ENCODE measurements at places on chromosomes 4 and X. TPM values are rescaled to one million over a fixed set of nuclear protein-coding genes. Genes with fewer than 3 reads are reported as not detected.

DNA sequence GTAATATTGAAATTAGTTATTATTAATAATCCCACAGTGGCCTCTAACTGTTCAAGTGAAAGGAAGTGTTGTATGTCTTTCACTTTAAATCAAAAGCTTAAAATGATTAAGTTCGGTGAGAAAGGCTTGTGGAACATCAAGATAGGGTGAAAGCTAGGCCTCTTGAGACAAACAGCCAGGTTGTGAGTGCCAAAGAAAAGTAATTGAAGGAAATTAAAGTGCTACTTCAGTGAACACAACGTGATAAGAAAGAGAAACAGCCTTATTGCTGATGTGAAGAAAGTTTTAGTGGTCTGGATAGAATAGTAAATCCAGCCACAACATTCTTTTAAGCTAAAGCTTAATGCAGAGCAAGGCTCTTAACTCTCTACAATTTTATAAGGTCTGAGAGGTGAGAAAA, 42.6 kb upstream of the IL13RA2 start:
- no peak for DNase-seq

GRCh38 chr4:2948895-2949781, 14.1 kb downstream of the NOP14 start:
- DNase-seq: no peak

- no peak for DNase-seq
Measured at GRCh38 chr4:98345838-98346237, 84.7 kb downstream of the RAP1GDS1 start.

GRCh38 chr4:94523033-94523580, 71.4 kb downstream of the PDLIM5 start:
- DNase-seq: no peak

DNA sequence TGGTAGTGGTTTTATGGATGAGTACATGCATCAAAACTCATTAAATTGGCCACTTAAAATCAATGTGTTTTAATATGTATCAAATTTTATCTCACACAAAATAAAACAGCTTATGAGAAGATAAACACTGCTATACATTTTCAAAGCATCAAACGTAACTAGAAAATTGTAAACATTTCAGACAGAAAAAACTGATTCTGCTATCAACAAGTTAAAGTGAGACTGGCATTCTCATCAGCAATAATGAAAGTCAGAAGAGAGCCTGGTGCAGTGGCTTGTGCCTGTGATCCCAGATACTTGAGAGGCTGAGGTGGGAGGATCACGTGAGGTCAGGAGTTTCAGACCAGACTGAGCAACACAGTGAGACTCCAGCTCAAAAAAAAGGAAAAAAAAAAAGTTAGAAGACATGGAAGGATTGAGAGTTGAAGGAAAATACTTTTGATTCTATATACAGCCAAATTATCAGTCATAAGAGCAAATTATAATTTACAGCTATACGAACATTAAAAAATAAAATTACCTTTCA, 2.9 kb downstream of the TBCK start:
- DNase-seq: no peak

DNA sequence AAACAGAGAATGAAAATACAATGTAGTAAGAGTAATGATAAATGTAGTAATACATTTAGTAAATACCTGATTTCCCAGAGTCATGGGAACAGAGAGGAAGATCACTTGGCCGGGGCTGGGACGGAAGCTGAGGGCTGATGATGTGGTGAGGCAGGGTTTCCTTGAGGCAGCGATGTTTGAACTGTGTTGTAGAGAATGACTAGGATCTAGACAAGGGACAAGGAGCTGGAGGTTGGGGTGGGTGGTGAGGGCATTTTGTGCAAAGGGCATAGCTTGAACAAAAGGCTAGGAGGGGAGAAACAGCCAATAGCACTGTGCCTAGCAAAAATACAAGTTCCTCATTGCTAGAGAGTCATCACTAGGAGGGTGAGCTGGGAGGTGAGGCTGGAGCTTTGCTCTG, 64.3 kb upstream of the RAPGEF2 start:
- DNase-seq: no peak

- DNase-seq: no peak
Measured at GRCh38 chr4:111930659-111931058, 214.6 kb upstream of the FAM241A start.

- DNase-seq: no peak
Measured at GRCh38 chr4:94576210-94576609, 124.5 kb downstream of the PDLIM5 start.

GRCh38 chrX:133232331-133232730, 14.2 kb upstream of the TFDP3 start:
- no peak for DNase-seq

- no peak for DNase-seq
Measured at GRCh38 chr4:122747068-122747467, 14.6 kb downstream of the BBS12 start.

- no peak for DNase-seq
Measured at GRCh38 chrX:97400492-97400891, 516.8 kb downstream of the RPA4 start.

GRCh38 chr4:168421671-168422070, 58.6 kb downstream of the DDX60L start:
- no peak for DNase-seq

- DNase-seq: no peak
Measured at GRCh38 chr4:4486969-4487368, 54.9 kb downstream of the STX18 start.

DNA sequence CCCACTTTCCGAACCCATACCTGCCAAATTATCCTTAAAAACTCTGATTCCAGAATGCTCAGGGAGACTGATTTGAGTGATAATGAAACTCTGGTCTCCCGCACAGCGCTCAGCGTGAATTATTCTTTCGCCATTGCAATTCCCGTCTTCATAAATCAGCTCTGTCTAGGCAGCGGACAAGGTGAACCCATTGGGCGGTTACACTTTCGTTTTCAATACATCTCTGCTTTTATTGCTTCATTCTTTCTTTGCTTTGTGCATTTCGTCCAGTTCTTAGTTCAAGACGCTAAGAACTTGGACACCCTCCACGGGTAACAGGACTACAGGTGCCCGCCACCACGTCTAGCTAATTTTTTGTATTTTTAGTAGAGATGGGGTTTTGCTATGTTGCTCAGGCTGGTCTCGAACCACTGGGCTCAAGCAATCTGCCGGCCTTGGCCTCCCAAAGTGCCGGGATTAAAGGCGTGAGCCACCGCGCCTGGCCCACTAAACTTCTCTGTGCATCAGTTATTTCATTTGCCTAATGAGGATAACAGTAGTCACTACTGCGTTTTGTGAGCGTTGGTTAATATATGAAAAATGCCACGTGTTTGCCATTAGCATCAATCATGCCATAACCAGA, 936 bp upstream of the PGK1 start:
- no peak for DNase-seq

DNA sequence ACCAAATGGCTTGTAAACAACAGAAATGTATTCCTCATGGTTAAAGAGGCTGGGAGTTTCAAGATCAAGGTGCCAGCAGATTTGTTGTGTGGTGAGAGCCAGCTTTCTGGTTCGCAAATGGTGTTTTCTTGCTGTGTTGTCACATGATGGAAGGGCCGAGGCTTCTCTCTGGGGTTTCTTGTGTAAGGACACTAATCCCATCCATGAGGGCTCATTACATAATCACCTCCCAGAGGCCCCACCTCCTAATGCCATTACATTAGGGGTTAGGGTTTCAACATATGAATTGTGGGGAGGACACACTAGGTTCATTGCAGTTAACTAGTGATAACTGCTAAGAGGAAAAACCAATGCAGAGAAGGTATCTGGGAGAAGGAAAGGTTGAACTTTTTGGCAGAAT, 103.5 kb upstream of the ENPEP start:
- no peak for DNase-seq

DNA sequence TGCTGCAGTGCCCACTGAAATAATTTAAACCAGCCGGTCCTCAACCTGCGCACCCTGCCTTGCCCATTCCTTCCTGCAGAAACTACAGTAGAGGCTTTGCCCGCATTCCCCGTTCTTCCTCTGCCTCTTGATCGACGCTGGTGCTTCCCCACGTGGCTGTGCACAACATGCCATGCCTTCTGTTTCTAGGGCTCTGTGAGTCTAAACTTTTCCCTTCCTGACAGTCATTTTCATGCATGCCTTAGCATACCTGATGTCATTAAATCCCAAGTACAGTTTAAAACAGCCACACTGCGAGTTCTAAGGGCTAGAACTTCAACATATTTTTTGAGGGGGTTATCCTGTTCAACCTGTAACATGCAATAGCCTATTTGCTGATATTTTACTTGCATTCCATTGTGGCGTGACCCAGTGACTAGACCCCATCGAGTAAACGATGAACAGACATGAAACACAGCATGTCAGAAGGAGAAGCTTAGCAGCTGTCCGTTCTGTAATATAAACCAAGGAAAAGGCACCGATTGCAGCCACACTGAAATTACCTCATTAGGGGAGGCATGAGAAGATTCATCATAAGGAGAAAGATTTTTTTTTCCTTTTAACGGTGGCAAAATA, 232.5 kb downstream of the ARHGAP10 start:
- DNase-seq: no peak

DNA sequence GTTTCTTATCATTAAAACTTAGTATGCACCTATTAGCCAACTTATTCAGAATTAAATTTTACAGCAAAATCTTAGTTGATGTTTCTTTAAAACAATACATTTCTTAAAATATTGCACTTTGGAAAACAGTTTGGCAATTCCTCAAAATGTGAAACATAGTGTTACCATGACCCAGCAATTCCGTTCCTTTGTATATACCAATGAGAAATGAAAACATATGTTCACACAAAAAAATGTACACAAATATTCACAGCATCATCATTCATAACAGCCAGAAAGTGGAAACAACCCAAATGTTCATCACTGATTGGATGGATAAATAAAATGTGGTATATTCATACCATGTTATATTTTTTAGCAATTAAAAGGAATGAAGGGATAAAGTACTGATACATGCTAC, 50.2 kb downstream of the WDR44 start:
- no peak for DNase-seq

DNA sequence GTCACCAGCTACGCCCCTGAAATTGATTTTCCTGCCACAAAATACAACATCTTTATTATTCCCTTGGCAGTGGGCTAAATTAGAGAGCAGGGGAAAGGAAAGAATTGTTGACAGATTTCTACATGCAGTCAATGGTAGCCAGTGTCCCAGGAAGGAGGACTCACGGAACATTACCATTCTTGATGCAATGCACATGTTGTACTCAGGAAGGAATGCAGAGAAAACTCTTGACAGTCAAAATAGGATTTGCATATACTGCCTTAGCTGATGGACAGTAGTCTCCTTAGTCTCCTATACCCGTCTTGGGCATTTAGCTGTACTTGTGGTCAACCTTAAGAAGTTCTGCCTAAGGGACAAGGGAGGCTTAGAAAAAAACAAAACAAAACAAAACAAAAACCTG, 158.0 kb upstream of the GYPA start:
- DNase-seq: no peak

- DNase-seq: no peak
Measured at GRCh38 chr4:177117256-177117655, 192.4 kb upstream of the NEIL3 start.

DNA sequence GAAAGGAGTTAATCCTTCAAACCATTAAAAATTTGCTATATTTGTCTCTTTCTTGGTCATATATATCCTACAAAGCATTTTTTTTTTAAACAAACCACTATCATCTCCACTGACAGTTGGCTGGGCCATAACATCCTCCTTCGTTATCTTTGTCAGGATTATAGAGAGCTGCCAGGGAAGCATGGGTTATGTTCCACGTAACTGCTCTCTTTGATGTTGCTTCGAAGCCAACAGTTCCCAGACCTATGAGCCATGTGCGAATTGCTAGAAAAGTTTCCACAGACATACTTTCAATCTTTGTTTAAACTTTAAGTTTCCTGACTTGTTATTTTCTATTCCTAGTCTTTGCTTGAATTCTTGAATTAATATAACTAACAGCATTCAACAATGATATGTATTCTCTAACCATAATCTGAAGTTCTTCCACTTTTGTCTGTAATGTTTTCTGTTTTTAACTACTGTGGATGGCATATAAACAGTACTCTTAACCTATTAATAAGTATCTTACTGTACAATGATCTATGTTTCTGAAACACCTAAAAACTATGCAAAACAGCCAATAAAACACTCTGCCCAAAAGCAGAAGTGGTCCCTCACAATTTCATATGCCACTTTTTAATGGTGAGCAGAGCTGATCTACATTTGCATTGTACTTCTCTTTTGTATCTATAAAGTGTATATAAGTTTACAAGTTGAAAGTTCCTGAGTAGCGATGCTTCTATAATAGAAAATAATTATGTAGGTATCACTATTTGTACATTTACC, 37.9 kb downstream of the EREG start:
- DNase-seq: no peak

GRCh38 chrX:133570549-133570948, 155.3 kb upstream of the GPC4 start:
- DNase-seq: no peak

DNA sequence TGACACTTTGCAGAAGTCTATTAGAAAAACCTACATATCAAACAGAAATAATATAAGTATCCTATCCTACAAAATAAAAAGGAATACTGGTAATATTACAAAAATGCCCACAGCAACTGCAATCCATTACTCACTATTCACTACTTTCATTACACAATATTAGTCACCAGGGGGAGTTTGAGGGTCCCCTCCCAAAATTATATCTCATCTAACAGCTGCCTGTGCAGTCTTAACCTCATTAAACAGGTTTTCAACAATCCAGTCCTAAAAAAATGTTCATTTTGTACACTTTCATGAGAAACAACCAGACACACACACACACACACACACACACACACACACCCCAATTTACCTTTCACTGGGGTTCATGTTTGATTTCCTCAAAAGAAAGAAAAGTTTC, 2.9 kb downstream of the CLOCK start:
- no peak for DNase-seq

- no peak for DNase-seq
Measured at GRCh38 chr4:74072739-74073138, 26.3 kb downstream of the CXCL2 start.

Gene GYPE
- 2.1 TPM for total RNA-seq

Gene IGFBP7
- total RNA-seq: not detected

Gene RHOXF2
- not detected for total RNA-seq

Gene PAGE1
- total RNA-seq: not detected

Gene FGF13
- total RNA-seq: not detected

Gene RASGEF1B
- total RNA-seq: 4.9 TPM

Gene CT55
- total RNA-seq: not detected

Gene PSAPL1
- not detected for total RNA-seq

Gene PAGE2B
- total RNA-seq: not detected

Gene PARM1
- not detected for total RNA-seq

Gene MAGEC3
- not detected for total RNA-seq

Gene GPR50
- not detected for total RNA-seq

Gene GAGE12G
- total RNA-seq: not detected

Gene MAGEA2
- not detected for total RNA-seq

Gene RBM46
- not detected for total RNA-seq

Gene LRIT3
- total RNA-seq: 0.24 TPM

Gene ZNF141
- total RNA-seq: 22.1 TPM
